ENCODE measurements at places on chromosomes 3 and 15. TPM values are rescaled to one million over a fixed set of nuclear protein-coding genes. Genes with fewer than 3 reads are reported as not detected.

DNA sequence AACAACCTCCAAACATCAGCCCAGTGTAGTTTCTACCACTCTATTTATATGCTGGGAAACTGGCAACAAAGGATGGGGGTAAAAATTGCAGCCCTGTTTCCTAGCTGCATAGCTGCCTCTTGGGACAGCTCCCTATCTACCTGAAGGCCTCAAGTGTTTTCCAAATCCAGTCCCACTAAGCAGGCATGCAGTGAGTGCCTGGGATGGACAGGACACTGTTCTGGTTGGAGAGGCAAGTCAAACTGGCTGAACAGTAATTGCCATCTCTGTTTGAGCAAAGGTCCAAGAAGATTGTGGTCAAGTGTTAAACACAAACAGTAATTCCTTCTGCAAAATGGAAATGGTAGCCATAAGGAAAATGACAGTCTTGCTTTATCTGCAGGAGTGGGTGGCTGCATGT, 125.4 kb downstream of the FMN1 start:
- no peak for DNase-seq

GRCh38 chr15:36756707-36757106, 177.3 kb downstream of the CDIN1 start:
- no peak for DNase-seq

Gene SLC35G2
- total RNA-seq, result 2.7 TPM

Gene ARNT2
- 4.9 TPM for total RNA-seq

Measured in muscle of leg (tissue), 16 donors.